NCI-H187 treated with DMSO at 0.1 percent for 48 hours (cell line): ENCODE measurements at places on chromosomes 4 and X.
A peak's percentile ranks its signal among the peaks of the same experiment; 100 is the strongest.

- no peak for DNase-seq
These were observed 57.3 kb downstream of the ABCG2 start for GRCh38 chr4:88101165-88101564.

DNA sequence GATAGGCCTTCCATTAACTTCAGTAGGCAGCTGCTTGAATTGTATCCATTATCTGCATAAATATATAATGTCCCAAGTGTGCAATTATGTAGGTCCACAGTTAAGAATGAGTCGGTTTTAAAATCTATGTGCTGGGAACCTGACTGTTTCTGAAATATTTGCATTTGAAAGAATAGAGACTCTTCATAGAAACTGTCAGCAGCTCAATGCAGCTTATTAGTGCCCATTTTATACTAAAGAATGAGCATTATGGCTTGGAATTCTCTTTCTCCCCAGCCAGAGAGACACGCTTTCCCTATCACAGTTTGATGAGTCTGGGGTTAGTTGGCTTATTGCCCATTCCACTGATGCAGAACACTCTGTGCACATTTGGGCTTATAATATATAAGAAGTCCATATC lies 202.0 kb upstream of the PCDH7 start:
- no peak for DNase-seq

DNA sequence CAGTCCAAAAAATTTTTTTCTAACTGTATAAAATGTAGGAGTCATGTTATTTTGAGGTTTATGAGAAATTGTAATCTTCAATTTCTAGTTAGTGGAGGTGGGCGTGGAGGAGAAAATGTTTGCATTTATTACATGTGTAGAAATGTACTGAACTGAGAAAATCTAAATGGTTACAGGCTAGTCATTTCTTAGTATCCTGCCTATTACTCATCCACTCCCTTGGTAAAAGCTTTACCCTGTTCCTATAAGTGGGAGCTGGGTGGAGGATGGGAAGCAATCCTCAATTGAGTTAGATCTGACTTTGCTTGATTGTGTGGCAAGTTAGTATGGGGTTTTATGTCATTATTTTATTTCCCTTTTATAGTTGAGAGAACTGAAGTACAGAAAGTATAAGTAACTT lies 73.8 kb downstream of the POLA1 start:
- no peak for DNase-seq

GRCh38 chrX:74505437-74505836 lies 84.1 kb downstream of the SLC16A2 start:
- DNase-seq = no peak

DNA sequence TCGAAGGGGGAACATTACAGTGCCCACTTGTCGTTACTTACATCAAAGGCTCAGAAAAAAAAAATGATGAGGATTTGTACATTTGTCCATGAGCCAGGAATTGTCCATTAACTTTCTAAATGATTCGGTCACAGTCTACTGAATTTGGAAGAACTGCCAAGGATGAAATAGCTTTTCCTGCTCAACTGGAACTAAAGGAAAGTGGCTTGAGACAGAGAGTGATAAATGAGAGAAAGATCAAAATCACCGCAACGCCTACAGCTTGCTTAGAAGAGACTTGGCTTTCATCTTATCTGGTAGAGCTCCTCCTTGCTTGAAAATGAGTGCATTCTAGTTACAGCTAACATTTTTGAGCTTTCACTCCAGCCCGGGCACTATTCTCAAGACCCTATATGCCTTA lies 55.5 kb upstream of the ADGRG2 start:
- DNase-seq = peak; percentile 62
